ENCODE measurements at places on chromosomes 3 and 15.

GRCh38 chr3:15633159-15633558, 31.6 kb downstream of the BTD start:
- peak; percentile 54 for DNase-seq

- no peak for DNase-seq
Observed at GRCh38 chr3:38645601-38646000, 3.9 kb downstream of the SCN5A start.

DNA sequence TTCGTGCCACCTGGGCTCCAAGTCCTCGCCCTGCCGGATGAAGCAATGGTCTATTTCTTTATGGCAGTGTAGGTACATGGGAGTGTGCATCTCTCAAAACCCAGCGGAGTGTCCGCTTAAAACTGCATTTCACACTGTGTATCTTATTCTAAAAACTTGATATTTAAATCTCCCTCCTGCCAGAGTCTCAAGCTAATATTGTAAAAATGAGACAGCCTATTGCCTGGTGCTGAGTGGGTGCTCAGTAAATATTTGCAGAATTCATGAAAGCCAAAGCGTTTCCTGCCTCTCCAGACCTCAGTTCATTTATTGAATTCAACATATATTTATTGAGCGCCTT, 330 bp upstream of the TBC1D2B start:
- no peak for DNase-seq

DNA sequence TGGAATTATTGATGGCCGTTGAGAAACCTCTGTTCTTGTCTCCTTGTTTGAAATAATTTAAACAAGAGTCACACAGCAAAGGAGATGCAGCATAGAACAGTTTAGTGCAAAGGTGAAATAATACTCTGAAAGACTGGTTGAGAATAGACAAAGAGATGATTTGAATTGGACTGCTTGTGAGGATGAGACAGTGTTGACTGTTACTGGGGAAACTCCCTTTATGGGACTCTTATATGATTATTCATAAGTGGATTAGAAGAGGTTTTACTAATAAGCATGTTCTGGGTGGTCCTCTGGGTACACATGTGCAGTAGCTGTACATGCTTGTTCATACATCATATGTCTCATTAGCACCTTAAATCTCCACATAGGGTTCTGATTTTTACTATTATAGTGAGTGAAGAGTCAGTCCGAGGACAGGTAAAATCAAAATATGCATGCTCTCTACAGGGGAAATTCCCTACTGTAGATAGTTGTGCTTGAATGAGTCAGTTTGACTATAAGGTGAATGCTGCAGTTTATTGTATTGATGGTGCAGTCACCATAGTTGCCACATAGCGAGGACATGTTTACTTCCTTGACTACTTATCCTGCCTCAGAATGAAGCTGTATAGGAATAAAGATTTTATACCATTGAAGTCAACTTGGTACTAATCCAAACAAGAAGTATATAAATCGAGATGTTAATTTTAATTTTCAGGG, 498.7 kb downstream of the CNTN6 start:
- DNase-seq, result no peak

DNA sequence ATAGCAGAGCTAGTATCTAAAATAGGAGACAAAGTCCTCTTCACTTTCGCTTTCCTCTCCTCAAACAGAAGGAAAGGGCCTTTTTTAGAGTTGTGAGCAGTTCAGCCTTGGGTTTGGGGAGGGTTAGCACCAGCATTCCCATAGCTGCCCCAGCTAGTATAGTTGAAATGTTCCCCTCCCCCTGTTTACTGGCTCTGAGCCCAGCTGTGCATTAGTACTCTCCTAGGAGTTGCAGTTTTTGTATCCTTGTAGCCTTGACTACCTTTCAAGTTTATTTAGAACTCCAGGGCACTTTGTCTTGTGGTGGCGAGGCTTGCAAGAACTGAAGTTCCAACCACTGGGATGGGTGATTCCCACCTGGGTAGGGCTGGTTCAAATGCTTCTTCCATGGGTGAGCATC, 245.1 kb upstream of the NAALADL2 start:
- peak; percentile 20 for DNase-seq

GRCh38 chr3:25156626-25157025, 271.4 kb upstream of the RARB start:
- DNase-seq, result no peak

GRCh38 chr15:69609176-69609575, 156.6 kb downstream of the RPLP1 start:
- DNase-seq, result no peak

GRCh38 chr15:42741710-42742109, 4.8 kb upstream of the CDAN1 start:
- no peak for DNase-seq

DNA sequence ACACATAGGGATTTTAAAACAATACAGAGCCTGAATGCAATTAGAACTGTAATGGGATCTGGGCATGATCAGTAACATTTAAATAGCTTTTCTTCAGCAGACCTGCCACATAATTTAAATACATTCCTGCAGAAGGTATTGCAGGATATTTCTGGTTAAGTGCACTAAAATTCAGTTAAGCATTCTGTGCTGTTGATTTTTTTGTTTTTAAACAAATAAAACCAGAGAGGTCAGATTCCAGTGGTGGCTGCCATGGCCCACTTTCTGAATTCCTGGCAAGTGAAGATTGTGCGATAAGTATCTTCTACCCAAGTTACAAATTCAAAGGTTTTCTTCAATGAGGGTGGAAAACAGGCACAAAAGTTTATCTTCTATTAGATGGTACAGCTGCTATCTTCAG, 98.7 kb downstream of the RAP2B start:
- DNase-seq, result no peak

- no peak for DNase-seq
Observed at GRCh38 chr15:56839641-56840040, 78.8 kb upstream of the TCF12 start.

DNA sequence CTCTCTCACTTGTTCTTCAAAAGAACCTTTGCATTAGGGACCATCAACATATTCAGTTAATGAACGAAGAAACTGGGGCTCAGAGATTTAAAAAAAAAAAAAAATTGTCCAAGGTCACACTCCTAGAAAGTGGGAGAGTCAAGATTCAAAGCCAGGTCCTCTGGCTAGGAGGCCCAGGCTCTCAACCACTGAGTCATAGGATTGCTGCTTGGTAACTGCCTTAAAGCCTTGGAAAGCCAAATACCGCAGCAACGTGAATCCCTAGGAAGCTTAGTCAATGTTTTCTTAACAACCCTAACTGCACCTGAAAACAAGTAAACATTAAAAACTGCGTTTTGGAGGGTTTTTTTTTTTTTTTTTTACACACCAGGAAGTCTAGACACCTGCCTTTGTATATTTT, 156.8 kb downstream of the WNT5A start:
- no peak for DNase-seq

GRCh38 chr3:173939331-173939730, 541.8 kb downstream of the NLGN1 start:
- DNase-seq, result no peak

- no peak for DNase-seq
Observed at GRCh38 chr15:76945494-76946093, 14.0 kb downstream of the RCN2 start.

DNA sequence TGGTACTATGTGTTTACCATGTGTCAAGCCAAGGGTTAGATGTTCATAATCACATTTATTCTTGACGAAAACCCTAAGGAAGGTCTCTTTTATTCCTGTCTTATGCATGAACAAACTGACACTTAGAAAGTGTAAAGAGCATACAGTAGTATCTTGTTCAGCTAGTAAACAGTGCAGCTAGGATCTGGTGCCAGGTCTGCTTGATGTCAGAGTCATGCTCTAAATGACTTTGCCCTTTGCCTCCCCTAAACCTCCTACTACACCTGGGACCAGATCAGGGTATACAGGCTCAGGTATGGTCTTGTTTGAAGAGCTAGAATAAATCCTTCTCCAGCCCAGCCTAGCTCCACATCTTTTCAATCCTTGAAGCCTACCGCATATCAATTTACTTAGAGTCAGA, 232.4 kb downstream of the ADAMTSL3 start:
- DNase-seq, result no peak

DNA sequence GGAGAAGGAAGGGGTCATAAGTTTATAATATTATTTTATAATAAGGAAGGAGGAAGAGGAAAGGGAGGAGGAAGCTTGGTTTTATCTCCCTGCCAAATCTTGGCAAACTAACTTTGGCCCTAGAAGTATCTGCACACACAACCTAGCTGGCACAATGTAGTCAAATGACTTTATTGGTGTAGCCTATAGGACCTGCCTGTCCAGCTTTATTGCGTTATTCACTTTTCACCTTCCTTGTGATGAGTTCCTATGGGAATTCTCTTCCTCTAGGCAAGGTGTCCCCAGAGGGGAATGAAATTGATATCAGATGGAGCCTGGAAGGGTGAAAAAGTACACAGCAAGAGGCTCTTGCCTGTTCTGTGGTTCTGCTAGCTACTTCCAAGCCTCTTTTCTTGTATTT, 111.2 kb upstream of the SLC25A36 start:
- no peak for DNase-seq

DNA sequence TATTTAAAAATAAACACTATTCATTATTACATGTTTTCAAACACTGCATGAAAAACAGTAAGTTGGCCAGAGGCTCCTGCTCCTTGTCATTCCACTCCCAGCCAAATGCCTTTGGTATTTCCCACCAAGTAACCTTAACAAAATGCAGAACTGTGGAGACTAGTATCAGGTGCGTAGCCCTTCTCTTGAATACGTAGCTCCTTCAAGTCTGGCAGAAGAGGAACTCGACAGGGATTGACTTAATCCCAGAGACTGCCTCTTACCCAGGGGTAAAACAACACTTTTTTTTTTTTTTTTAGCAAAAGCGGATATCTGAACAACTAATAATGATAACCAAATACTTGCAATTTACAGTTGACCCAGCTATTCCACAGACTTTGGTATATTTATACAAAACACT, 738 bp downstream of the COMMD2 start:
- DNase-seq, result no peak

GRCh38 chr15:93730724-93731123, 500.6 kb upstream of the MCTP2 start:
- no peak for DNase-seq

GRCh38 chr3:149317072-149317471, 16.4 kb downstream of the TM4SF18 start:
- no peak for DNase-seq

DNA sequence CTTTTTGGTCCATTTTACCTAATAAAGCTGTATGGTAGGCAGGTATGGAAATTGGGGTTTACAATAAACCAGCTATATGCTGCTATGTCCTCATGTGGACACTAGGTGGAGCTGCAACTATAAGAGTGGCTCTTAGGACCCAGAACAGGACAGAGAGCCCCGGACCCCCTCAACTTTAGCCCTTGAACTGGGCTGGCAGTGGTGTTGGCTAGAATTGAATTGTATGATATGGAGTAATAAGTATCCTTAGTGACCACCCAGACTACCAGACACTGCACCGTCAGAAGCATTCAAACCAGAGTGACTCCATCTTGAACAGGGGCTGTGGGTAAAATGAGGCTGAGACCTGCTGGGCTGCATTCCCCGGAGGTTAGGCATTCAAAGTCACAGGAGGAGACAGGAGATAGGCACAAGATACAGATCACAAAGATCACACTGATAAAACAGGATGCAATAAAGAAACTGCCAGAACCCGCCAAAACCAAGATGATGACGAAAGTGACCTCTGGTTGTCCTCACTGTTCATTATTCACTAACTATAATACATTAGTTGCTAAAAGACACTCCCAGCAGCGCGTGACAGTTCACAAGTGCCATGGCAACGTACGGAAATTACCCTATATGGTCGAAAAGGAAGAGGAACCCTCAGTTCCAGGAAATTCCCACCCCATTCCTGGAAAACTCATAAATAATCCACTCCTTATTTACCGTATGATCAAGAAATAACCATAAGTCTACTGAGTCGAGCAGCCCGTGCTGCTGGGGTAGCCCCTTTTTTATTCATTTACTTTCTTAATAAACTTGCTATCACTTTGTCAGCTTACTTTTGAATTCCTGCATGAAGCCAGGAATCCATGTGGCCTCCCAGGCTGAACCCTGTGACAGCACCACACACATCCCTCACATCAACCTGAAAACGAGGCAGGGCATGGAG, 68.7 kb upstream of the BLM start:
- peak; percentile 51 for DNase-seq

- no peak for DNase-seq
Observed at GRCh38 chr3:16033889-16034687, 140.4 kb upstream of the GALNT15 start.

DNA sequence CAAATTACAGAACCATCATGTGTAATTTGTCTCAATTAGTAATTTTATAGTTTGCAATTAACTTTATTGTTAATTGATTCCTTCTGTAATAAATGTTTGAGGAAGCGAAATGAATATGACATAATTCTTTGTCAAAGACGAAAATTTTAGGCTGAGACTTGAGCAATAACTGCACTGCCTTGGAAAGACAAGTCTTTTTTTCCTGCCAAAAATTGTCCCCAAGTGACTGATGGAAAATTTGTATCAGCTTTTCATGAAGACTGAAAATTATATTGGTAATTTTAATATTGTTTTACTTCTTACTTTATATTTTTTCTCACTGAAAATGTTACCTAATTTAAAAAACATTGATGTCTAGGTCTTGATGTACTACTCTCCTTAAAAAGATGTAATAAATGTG, 622.6 kb downstream of the NLGN1 start:
- no peak for DNase-seq

- DNase-seq, result no peak
Observed at GRCh38 chr3:72462595-72463011, 385.6 kb downstream of the SHQ1 start.

GRCh38 chr15:85542895-85543331, 162.5 kb downstream of the AKAP13 start:
- DNase-seq, result peak; percentile 93

DNA sequence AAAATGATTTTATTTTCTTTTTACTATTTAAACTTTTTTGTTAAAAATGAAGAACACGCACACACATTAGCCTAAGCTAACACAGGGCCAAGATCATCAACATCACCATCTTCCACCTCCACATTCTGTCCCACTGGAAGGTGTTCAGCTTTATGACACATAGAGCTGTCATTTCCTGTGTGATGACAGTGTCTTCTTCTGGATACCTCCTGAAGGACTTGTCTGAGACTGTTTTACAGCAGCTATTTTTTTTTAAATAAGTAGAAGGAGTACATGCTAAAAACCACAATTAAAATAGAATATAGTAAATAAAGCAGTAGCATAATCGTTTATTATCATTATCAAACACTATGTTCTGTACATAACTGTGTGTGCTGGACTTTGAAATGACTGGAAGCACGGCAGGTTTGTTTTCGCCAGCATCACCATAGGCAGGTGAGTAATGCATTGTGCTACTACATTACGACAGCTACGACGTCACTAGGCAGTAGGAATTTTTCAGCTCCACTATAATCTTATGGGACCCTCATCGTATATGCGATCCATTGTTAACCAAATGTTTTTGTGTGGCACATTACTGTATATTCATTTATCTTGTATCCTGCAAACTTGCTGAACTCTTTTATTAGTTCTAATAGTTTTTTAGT, 72.8 kb downstream of the KLF15 start:
- no peak for DNase-seq
